ENCODE measurements at places on chromosomes 2 and 18. TPM values are rescaled to one million over a fixed set of nuclear protein-coding genes. Genes with fewer than 3 reads are reported as not detected.

The EML6 gene
- polyA plus RNA-seq, result 0.58 TPM

The MC5R gene
- not detected for polyA plus RNA-seq

The LRATD1 gene
- 16.4 TPM for polyA plus RNA-seq

The TNS1 gene
- polyA plus RNA-seq, result 23.1 TPM

The ATP6V1B1 gene
- polyA plus RNA-seq, result 2.4 TPM

DNA sequence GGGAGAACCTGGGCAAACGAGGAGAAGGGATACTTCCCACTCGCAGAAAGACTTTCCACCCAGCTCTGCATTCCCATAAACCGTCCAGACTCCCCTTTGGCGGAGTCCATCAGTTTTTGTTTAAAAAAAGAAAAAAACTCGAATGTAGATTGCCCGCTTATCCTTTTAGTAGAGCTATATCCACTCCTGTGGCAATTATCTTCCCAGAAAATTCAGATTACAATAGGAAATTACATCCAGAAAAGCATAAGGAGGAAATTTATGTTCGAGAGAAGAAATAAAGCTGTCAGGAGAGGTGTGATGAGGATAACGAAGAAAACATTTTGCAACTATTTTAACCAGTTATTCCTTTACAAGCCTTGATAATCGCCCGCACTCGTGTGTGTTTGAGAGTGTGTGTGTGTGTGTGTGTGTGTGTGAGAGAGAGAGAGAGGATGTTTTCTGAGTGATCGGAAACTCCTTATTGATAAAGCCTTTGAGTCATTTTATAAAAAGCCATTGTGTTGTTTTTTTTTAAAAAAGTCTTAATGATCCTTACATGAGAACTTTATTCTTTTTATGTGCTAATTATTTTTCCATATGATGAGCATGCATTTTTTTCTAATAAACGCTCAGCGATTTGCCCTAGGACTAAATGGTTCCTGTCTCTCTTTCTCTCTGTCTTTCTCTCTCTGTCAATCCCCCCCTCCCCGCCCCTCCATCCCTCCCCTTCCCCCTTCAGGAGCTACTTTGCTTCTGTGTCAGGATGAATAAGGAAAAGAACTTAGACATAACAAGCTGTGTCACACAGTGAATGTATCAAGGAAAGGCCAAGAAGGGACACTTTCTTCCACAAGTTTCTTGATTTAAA lies 1.1 kb upstream of the PPP3R1 start:
- peak; percentile 22 for DNase-seq

DNA sequence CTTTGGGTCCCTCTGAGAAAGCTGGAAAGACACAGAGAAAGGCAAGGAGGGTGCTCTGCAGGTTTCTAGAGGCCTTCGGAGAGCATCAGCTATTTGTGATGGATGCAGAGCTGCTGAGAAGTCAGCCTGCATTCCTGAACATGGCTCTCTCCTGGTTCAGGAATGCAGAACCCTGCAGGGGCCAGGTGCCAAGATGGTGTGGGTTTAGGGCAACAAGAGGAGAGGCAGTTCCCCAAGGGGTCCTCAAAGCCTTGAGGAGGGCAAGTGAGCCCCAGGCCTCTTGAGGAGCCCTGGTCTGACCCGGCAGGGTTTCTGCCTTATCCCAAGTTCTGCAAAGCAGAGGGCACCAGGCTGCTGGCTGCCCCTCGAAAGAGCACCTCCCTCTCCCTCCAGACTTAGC lies 93.3 kb downstream of the HS1BP3 start:
- DNase-seq, result no peak

DNA sequence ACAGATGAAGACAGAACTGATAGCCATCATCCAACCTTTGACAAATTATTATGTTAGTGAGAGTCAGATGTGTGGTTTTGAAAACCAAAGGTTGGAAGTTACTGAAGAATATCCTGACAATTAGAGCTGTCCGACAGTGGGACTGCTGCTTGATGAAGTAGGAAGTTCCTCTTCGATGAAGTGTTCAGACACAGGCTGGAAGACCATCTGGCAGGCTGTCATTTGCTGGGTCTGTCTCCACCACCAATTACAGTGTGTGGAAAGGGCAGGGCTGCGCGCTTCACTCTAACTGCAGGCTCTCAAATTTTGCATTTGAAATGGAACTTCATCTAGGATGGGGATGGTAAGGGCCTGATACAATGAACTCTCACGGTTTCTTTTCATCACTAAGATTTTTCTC lies 313.8 kb downstream of the PIK3C3 start:
- no peak for DNase-seq

DNA sequence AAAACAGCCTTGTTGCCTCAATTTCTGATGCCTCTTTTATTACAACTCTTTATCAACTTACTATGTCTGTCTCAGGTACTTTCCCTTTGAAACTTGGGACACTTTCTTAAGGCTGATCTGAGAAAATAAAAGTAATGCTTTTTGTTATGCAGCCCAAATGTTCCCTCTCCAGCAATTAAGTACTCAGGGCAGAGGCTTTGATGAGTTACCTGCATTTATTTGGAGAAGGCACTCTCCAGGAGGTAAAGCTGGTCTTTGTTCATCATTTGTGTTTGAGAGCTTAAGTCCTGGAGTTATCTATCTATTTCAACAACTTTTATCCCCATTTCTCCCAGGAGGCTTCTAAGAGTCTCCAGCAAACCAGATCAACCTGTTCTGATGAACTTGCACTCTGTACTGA lies 259.2 kb downstream of the ASXL3 start:
- DNase-seq, result no peak

DNA sequence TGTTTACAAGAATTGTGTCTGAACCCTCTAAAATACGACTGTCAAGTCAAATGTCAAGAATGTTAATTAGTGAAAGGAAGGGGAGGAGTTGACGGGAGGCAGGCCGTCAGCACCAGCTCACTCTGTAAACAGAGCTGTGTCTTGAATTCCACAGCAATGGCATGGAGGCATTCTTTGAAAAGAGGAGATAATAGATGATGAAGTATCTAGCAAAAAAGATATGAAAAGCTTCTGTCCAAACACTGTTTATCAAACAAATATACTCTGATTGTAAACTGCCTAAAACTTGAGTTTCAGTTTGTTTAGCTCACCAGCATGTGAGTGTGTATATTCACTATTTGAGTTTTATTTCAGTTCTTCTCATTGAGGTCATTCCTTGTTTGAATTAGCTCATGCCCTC lies 94.7 kb upstream of the CDC42EP3 start:
- DNase-seq, result no peak

DNA sequence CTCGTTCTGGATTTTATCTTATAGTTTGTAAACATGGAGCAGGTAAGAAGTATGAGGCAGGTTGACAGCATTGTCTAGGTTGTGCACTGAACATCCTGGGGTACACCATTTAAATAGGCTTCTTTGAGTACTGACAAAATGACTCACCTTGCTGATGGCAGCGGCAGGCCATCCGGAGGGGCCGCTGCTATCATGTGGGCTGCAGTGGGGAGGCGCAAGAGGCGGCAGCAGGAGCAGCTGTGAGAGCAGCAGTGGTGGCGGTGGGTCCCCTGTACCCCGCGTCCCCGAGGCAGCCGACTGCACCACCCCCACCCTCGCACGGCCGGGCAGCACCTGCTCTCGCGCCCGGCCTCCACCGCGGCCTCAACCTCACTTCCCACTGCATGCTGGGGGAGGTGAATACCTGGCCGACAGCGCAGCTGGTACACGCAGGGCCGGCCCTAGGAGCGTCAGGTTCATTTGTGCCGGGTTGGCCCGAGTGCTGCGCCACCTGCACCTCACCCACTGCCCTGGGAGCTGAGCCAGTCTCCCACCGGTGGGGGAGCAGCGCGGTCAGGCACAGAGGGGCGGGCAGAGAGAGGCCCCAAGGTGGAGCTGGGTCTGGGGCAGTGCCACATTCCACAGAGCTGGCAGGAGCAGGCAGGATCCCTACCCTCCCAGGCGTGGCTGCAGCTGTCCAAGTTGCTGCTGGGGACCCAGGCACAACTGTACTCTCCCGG lies 154.5 kb upstream of the RBMS1 start:
- DNase-seq, result no peak

DNA sequence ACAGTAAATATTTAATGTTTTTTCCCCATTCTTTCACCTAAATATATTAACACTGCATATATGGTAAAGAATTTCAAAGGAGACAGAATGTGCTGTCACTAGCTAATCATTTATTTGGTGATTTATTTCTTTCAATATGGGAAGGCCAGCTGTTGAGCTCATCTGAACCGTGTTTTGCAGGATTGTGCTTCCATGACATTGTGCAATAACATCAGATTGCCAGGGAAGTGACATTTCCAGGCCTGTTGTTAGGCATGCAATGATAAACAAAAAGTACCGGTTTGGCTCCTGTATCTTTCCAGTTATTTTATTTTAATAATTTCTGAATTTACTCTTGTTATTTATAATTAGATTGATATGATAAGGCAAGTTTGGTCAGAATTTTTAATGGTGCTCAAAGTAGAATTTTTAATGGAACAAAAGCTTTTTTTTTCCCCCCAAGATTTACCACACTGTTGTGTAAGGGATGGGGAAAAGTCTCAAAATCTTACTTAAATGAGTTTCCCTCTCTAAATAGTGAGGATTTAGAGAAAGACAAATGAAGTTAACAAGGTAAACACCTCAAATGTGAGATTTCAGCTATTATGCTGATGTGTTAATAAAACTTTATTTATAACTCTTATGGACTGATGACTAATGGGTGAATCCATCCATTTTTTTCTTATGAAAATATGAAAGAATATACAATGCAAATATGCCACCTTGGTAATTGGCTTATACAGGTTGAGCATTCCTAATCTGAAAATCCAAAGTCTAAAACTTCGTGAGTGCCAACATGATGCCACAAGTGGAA lies 52.7 kb downstream of the MALT1 start:
- no peak for DNase-seq

DNA sequence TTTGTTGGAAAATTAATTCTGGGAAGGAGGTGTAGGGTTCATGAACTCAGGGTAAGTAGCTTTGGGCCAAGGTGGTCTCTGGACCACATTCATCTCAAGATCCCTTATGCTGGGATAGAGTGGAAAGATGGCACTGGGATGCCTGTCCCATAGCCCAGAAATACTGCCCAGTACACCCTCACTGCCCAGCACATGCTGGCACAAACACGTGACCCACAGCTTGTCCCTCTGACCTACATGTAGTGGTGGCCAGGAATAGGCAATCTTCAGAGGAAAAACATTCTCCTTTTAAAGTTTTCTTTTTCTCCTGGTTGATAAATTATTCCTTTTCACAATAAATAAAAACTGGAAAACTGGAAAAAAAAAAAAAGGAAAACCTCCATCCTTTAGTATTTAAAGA lies 135.6 kb upstream of the ACAA2 start:
- DNase-seq, result no peak

GRCh38 chr2:128358941-128359731 lies 40.5 kb upstream of the HS6ST1 start:
- no peak for DNase-seq

DNA sequence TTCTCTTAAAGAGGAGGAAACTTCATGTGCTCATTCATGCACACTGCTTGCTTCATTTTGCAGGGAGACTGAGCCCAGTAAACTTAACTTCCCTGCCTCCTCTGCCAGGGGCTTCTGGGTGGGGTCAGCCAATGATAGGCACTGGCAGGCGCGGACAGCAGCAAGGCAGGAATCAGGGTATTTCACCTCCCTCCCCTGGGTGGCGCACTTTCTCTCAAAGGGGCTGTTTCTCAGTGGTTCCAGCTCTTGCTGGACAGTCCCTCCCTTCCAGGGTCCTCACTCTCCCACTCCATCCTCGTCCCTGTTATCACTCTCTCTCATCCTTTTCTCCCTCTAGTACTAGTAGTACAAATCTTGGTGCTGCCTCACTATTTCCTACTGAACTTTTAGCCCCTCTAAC lies 320.5 kb upstream of the ZNF521 start:
- DNase-seq, result no peak
